ENCODE measurements at places on chromosomes 12 and 14. TPM values are rescaled to one million over a fixed set of nuclear protein-coding genes. Genes with fewer than 3 reads are reported as not detected.
A peak's percentile ranks its signal among the peaks of the same experiment; 100 is the strongest.

- H3K36me3 ChIP-seq, result no peaks in the 10 kb centered on the region
- peaks cover 1% of the 10 kb centered on the region for H3K27me3 ChIP-seq
- no peak for DNase-seq
- H3K27ac ChIP-seq, result no peak overlapping the region
These were observed 242.2 kb upstream of the NPAS3 start for GRCh38 chr14:32696325-32697091.

Gene OTX2
- 12.0 TPM for total RNA-seq

- peaks cover 51% of the 10 kb centered on the region for H3K4me1 ChIP-seq
- H3K4me3 ChIP-seq, result no peak overlapping the region
- no peak for DNase-seq
- H3K27ac ChIP-seq, result peak overlapping the region; percentile 5
These were observed 46.7 kb upstream of the ATP23 start for GRCh38 chr12:57894399-57895292.

- H3K27ac ChIP-seq, result no peak overlapping the region
- H3K4me1 ChIP-seq, result peaks cover 3% of the 10 kb centered on the region
- H3K4me3 ChIP-seq, result no peak overlapping the region
These were observed 89.7 kb upstream of the MYL2 start for GRCh38 chr12:111010061-111010460.

GRCh38 chr14:74948228-74949175 lies 6.9 kb downstream of the PGF start:
- no peak overlapping the region for H3K4me3 ChIP-seq
- H3K27ac ChIP-seq, result no peak overlapping the region
- DNase-seq, result no peak
- peaks cover 9% of the 10 kb centered on the region for H3K27me3 ChIP-seq

- no peaks in the 10 kb centered on the region for H3K36me3 ChIP-seq
- H3K4me3 ChIP-seq, result no peak overlapping the region
- H3K27ac ChIP-seq, result no peak overlapping the region
- peaks cover 2% of the 10 kb centered on the region for H3K27me3 ChIP-seq
These were observed 81.9 kb upstream of the USP44 start for GRCh38 chr12:95633049-95633731.

GRCh38 chr14:72686101-72686500 lies 207.8 kb downstream of the DPF3 start:
- no peaks in the 10 kb centered on the region for H3K36me3 ChIP-seq
- peaks cover 2% of the 10 kb centered on the region for H3K27me3 ChIP-seq
- no peak overlapping the region for H3K27ac ChIP-seq
- peaks cover 4% of the 10 kb centered on the region for H3K4me1 ChIP-seq
- no peak overlapping the region for H3K4me3 ChIP-seq

Gene MAP1LC3B2
- not detected for total RNA-seq

- H3K4me3 ChIP-seq, result no peak overlapping the region
- H3K27ac ChIP-seq, result no peak overlapping the region
- no peak for DNase-seq
- H3K36me3 ChIP-seq, result no peaks in the 10 kb centered on the region
- H3K4me1 ChIP-seq, result no peaks in the 10 kb centered on the region
These were observed 107.2 kb upstream of the DDHD1 start for GRCh38 chr14:53260286-53260685.

GRCh38 chr14:75418850-75419768 lies 8.7 kb upstream of the JDP2 start:
- peak overlapping the region; percentile 72 for H3K4me3 ChIP-seq
- no peaks in the 10 kb centered on the region for H3K27me3 ChIP-seq
- DNase-seq, result peak; percentile 37
- H3K27ac ChIP-seq, result no peak overlapping the region
- H3K4me1 ChIP-seq, result peaks cover 10% of the 10 kb centered on the region
